ENCODE measurements at places on chromosomes 3 and 15. TPM values are rescaled to one million over a fixed set of nuclear protein-coding genes. Genes with fewer than 3 reads are reported as not detected.

GRCh38 chr3:176293276-176293675, 904.0 kb downstream of the TBL1XR1 start:
- no peak for DNase-seq

DNA sequence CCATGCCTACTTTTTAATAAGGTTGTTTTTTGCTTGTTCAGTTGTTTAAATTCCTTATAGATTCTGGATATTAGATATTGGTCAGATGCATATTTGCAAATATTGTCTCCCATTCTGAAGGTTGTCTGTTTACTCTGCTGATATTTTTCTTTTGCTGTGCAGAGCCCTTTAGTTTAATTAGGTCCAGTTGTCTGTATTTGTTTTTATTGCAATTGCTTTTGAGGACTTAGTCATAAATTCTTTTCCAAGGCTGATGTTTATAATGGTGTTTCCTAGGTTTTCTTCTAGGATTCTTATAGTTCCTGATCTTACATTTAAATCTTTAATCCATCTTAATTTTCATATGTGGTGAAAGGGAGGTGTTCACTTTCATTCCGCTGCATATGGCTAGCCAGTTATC, 77.4 kb downstream of the PTPRG start:
- no peak for DNase-seq

DNA sequence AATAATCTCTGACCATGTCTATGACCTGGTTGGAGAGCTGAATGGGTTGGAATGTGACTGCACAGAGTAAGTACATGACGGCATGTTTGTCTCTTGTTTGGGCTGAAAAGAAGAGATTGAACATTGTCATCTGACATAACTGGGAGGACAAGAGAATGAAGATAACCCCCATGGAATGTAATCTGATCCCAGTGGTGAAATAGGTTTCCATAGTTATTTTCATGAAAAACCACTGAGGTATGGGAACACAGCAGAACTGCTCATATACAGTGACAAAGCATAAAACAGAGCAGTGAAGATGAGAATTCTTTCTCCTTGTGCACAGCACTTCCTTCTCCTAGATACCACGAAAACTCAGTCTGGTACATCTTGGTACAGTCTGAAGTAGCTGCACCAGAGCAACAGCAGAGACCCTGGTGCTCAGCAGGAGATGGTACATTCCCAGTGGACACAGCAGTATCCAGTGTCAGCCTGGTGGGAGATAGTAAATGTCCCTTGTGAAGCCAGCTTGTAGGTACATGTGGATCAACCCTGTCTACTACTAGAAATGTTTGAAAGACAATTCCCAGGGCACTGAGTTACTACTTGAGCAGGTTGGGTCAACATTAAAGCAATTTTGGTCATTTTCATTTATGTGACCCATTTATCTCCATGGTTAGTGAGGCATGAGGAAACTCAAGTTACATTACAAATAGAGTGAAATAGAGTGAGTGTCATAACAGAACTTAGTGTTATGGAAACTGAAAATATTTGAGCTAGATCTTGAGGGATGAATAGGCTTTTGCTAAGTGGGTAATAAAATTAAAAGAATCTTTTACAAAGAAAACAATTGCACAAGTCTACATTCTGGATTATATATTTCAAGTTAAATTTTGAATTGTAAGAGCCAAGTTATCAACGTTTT, 178.3 kb downstream of the SUCNR1 start:
- DNase-seq = no peak

- no peak for DNase-seq
These were observed 59.2 kb upstream of the C15orf39 start for GRCh38 chr15:75142499-75142898.

ANKRD63 gene
- 0.26 TPM for polyA plus RNA-seq

MCF2L2 gene
- polyA plus RNA-seq = 0.97 TPM

DNA sequence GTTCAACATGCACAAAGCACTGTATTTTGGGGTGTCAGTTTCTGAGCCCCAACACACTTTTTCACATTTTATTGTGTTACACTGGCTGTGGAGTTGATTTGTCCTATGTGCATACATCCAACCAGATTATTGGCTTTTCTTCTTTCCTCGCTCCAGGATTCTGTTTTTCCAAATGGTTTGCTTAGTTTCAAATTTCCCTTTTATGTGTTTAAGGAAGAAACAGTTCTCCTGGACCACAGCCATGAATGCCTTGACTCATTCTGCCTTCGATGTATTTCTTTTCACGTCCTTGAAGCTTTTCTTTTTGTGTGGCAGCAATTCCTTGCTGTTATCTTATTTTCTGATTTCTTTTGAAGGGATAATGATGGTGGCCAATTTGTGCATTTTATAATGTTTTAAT, 53.8 kb downstream of the CACNA2D3 start:
- DNase-seq = no peak

GHRL gene
- polyA plus RNA-seq = 3.8 TPM

INSYN1 gene
- polyA plus RNA-seq = 23.5 TPM

BCL2A1 gene
- polyA plus RNA-seq = not detected

LDHAL6B gene
- polyA plus RNA-seq = 0.13 TPM

UBAP1L gene
- polyA plus RNA-seq = 5.7 TPM

- DNase-seq = no peak
These were observed 273.3 kb upstream of the ZPLD1 start for GRCh38 chr3:102161384-102162006.

DNA sequence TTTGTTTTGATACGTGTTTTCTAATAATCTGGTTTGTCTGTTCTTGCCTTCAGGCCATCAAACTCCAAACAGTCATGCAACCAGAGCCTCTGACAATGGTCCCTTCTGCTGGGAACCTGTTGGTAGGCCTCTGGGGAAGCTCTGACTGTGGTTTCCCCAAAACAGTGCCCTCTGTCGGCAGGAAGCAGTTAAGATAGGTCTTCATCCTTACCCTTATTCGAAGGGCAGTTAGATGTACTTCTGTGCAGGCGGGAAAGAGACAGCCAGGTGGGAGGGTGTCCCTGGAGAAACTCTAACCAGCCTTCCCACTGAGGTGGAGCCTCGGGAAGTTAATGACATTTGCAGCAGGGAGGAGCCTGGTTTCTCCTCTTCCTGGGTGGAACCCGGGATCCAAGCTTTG, 81.6 kb upstream of the CHMP2B start:
- DNase-seq = no peak

SCAANT1 gene
- polyA plus RNA-seq = 0.74 TPM

CCR5 gene
- polyA plus RNA-seq = 0.16 TPM

GRCh38 chr3:107850681-107851080, 240.2 kb downstream of the CD47 start:
- DNase-seq = no peak

- no peak for DNase-seq
These were observed 28.4 kb upstream of the EPHB3 start for GRCh38 chr3:184532940-184533732.

Data from right renal pelvis (tissue), 4 donors.